ENCODE measurements at places on chromosomes 11 and 22. TPM values are rescaled to one million over a fixed set of nuclear protein-coding genes. Genes with fewer than 3 reads are reported as not detected.

The OR2D2 gene
- polyA plus RNA-seq: not detected

The OR6A2 gene
- polyA plus RNA-seq: not detected

The SMDT1 gene
- 151 TPM for polyA plus RNA-seq

The KRTAP5-4 gene
- not detected for polyA plus RNA-seq

The FIBIN gene
- 5.1 TPM for polyA plus RNA-seq

The PANX3 gene
- not detected for polyA plus RNA-seq

The UPK3A gene
- not detected for polyA plus RNA-seq

The RIBC2 gene
- not detected for polyA plus RNA-seq

The TNNI2 gene
- 0.71 TPM for polyA plus RNA-seq

The VPREB1 gene
- polyA plus RNA-seq: not detected

The CNGA4 gene
- 0.01 TPM for polyA plus RNA-seq

The THY1 gene
- polyA plus RNA-seq: 0.95 TPM

The PATE2 gene
- polyA plus RNA-seq: not detected

The A4GALT gene
- 95.0 TPM for polyA plus RNA-seq

The TSGA10IP gene
- polyA plus RNA-seq: 0.01 TPM

The MYBPC3 gene
- polyA plus RNA-seq: 2,250 TPM

The OR2AG1 gene
- not detected for polyA plus RNA-seq

The CNTN5 gene
- polyA plus RNA-seq: 0.06 TPM

The OR4A16 gene
- polyA plus RNA-seq: not detected

The TMEM138 gene
- polyA plus RNA-seq: 28.0 TPM
